Hepatocyte (in vitro differentiated cells): ENCODE measurements at places on chromosomes 16 and 17. TPM values are rescaled to one million over a fixed set of nuclear protein-coding genes. Genes with fewer than 3 reads are reported as not detected.

GRCh38 chr17:28969706-28970393 is 18.5 kb upstream of the PHF12 start:
- H3K4me3 ChIP-seq: no peak overlapping the region
- H3K36me3 ChIP-seq: no peaks in the 10 kb centered on the region
- H3K4me1 ChIP-seq: peaks cover 5% of the 10 kb centered on the region
- no peak overlapping the region for H3K27ac ChIP-seq
- DNase-seq: no peak
- H3K27me3 ChIP-seq: peaks cover 3% of the 10 kb centered on the region

- H3K4me1 ChIP-seq: peaks cover 89% of the 10 kb centered on the region
- no peaks in the 10 kb centered on the region for H3K27me3 ChIP-seq
- H3K36me3 ChIP-seq: no peaks in the 10 kb centered on the region
- no peak overlapping the region for H3K4me3 ChIP-seq
These were observed 300.6 kb downstream of the SEC14L1 start for GRCh38 chr17:77441130-77441920.

- DNase-seq: no peak
- H3K4me3 ChIP-seq: no peak overlapping the region
- H3K27ac ChIP-seq: no peak overlapping the region
- no peaks in the 10 kb centered on the region for H3K27me3 ChIP-seq
These were observed 15.0 kb upstream of the MT4 start for GRCh38 chr16:56549744-56550385.

DNA sequence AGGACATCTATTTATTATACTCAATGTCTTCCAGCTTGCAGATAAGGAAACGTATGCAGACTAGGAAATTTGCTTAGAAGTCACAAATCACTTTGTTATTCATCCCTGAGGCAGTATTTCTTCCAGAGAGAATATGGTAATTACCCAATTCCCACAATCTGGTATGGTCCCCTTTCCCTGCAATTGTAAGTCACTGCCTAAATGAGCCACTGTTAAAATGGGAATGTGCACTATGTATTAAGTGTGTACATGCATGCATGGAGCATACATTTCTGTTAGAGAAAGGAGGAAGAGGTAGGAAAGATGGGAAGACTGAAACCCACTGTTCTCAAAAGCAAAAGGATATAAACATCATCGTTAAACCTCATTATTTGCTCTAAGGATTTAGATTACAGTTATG is 10.0 kb downstream of the NUFIP2 start:
- H3K36me3 ChIP-seq: no peaks in the 10 kb centered on the region
- no peaks in the 10 kb centered on the region for H3K27me3 ChIP-seq
- DNase-seq: no peak

DNA sequence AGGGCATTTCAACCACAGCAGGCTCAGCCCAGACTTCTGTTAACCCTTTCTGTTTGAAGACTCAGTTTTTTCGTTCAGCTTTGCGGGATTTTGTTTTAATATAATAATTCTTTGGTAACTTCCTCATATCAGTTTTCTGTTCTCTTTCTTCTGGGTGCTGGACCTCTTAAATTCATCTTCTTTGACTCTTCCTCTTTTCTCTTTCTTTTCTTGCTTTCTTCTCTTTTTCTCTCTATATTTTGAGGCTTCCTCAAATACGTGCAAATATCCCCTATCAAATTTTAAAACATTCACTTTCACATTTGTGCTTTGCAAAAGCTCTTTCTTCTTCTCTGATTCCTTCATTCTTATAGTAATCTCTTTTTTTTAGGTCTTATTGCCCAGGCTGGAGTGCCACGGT is 136.3 kb downstream of the HS3ST3B1 start:
- no peak for DNase-seq
- no peak overlapping the region for H3K4me3 ChIP-seq
- no peaks in the 10 kb centered on the region for H3K36me3 ChIP-seq
- no peak overlapping the region for H3K27ac ChIP-seq
- H3K27me3 ChIP-seq: no peaks in the 10 kb centered on the region

DNA sequence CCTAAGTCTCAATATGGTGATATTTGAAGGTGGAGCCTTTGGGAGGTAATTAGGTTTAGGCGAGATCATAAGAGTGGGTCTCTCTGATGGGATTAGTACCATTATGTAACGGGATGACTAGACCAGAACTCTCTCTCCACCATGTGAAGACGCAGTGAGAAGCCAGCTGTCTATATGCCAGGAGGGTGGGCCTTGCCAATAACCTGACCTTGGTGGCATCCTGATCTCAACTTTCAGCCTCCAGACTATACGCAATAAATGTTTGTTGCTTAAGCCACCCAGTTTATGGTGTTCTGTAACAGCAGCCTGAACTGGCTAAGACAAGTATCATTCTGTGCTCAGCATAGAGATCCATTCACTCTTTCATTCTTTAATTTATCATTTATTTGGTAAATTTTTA is 167.2 kb upstream of the CDH11 start:
- no peak overlapping the region for H3K27ac ChIP-seq
- no peaks in the 10 kb centered on the region for H3K27me3 ChIP-seq
- DNase-seq: no peak

DNA sequence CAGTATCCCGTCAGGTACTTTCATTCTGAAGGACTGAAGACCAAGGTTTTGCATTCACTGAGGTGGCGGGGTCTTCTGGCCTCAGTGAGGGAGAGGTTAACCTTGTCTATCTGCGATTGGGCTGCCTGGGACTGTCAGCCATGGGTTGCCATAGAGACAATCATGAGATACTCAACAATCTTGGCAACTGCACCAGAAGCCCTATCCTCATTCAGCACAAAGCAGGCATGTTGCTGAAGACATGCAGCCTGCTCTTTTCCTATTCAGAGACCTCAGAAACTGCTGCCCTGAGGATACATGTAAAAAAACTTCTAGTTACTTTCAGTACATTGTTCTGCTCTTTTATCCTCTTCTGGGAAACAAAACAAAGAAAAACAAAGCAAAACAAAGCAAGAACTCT is 146.3 kb upstream of the PIRT start:
- DNase-seq: no peak
- H3K4me1 ChIP-seq: no peaks in the 10 kb centered on the region
- no peak overlapping the region for H3K4me3 ChIP-seq
- H3K36me3 ChIP-seq: no peaks in the 10 kb centered on the region
- H3K27me3 ChIP-seq: no peaks in the 10 kb centered on the region
- no peak overlapping the region for H3K27ac ChIP-seq

Gene TBKBP1
- 15.5 and 17.8 TPM in 2 replicates for total RNA-seq

GRCh38 chr16:89289428-89290395 is 72.2 kb downstream of the ZNF778 start:
- H3K4me3 ChIP-seq: no peak overlapping the region
- peak; percentile 81 for DNase-seq
- no peaks in the 10 kb centered on the region for H3K4me1 ChIP-seq
- no peak overlapping the region for H3K27ac ChIP-seq

- DNase-seq: no peak
- peaks cover 8% of the 10 kb centered on the region for H3K4me1 ChIP-seq
- no peaks in the 10 kb centered on the region for H3K27me3 ChIP-seq
- no peak overlapping the region for H3K4me3 ChIP-seq
These were observed 8.6 kb upstream of the SKAP1 start for GRCh38 chr17:48438516-48439061.

Gene SCARF1
- total RNA-seq: 0.93 and 1.2 TPM in 2 replicates

Gene HCRT
- total RNA-seq: not detected in 2 replicates

GRCh38 chr17:75153780-75154194 is 525 bp downstream of the JPT1 start:
- DNase-seq: peak; percentile 44
- H3K4me3 ChIP-seq: peak overlapping the region; percentile 57
- H3K27me3 ChIP-seq: no peaks in the 10 kb centered on the region
- H3K36me3 ChIP-seq: no peaks in the 10 kb centered on the region
- peaks cover 7% of the 10 kb centered on the region for H3K4me1 ChIP-seq
- H3K27ac ChIP-seq: peak overlapping the region; percentile 80

Gene ARHGAP23
- total RNA-seq: 7.3 and 16.0 TPM in 2 replicates

- DNase-seq: peak; percentile 96
- H3K4me1 ChIP-seq: peaks cover 71% of the 10 kb centered on the region
- no peak overlapping the region for H3K4me3 ChIP-seq
- H3K36me3 ChIP-seq: no peaks in the 10 kb centered on the region
- peak overlapping the region; percentile 92 for H3K27ac ChIP-seq
- H3K27me3 ChIP-seq: no peaks in the 10 kb centered on the region
These were observed 15.8 kb downstream of the SLC7A5 start for GRCh38 chr16:87853411-87854052.

DNA sequence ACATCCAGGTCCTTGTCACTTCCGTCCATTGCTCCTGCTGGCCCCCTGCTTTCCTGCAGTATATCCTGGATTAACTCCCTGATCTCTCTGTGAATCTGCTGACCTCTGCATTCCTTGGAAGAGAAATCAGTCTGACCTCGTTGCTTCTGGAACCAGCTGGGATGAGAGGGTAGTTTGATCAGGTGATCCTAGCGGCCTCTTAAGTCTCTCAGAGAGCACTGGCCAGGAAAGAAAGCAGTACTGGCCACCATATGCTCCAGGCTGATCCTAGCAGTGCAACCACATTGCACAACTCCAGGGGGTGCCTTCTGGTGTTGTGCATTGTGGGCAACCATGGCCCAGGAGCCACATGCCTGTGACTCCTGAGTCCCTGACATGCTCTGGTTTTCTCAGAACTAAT is 79.2 kb downstream of the ARHGAP23 start:
- peaks cover 14% of the 10 kb centered on the region for H3K27me3 ChIP-seq
- DNase-seq: no peak
- H3K27ac ChIP-seq: no peak overlapping the region
- peaks cover 18% of the 10 kb centered on the region for H3K4me1 ChIP-seq
- no peaks in the 10 kb centered on the region for H3K36me3 ChIP-seq

- H3K4me1 ChIP-seq: no peaks in the 10 kb centered on the region
- H3K27ac ChIP-seq: no peak overlapping the region
- no peak for DNase-seq
- H3K36me3 ChIP-seq: no peaks in the 10 kb centered on the region
- H3K4me3 ChIP-seq: no peak overlapping the region
These were observed 27.8 kb downstream of the TMEM204 start for GRCh38 chr16:1561266-1561665.

DNA sequence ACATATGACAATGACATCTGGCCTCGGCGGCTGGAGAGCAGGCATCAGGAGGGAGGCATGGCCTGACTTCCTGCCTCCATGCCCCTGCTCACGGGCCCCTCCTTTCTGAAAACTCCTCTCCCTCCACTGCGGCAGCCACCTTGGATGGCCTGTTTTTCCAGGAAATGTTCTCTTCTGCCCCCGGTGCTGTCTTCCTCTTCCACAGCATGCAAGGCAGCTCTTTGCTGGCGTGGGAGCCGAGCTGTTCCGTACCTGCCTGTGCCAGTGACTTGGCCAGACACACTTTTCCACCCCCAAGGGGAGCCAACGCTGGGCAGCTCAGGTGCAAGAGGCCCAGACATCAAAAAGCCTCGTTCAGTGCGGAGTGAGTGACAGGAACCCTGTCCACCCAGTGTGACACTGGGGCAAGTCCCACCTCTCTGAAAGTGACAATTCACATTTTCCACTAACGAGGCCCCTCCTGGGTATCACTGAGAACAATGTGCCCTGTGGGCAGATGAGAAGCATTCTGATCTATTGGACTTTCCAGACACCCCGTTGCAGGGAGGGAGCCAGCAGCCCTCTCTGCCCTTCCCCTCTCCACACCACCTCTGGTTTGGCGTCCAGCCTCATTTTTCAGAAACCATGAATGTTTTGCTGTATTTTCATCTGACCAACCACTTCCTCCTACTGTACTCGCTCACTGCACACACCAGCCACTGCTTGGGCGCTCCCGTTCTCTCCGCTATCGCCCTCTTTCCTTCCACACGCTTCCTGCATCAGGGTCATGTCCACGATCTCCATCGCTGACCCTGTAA is 31.2 kb downstream of the NSMCE1 start:
- peaks cover 4% of the 10 kb centered on the region for H3K4me1 ChIP-seq
- DNase-seq: peak; percentile 8
- no peaks in the 10 kb centered on the region for H3K36me3 ChIP-seq
- H3K4me3 ChIP-seq: no peak overlapping the region

- H3K4me1 ChIP-seq: no peaks in the 10 kb centered on the region
- H3K27ac ChIP-seq: no peak overlapping the region
- H3K27me3 ChIP-seq: no peaks in the 10 kb centered on the region
These were observed 49.0 kb downstream of the SOX9 start for GRCh38 chr17:72169823-72170222.

- H3K27me3 ChIP-seq: no peaks in the 10 kb centered on the region
- peaks cover 62% of the 10 kb centered on the region for H3K4me1 ChIP-seq
- no peaks in the 10 kb centered on the region for H3K36me3 ChIP-seq
- peak; percentile 78 for DNase-seq
- H3K27ac ChIP-seq: peak overlapping the region; percentile 82
These were observed 76.3 kb downstream of the KSR1 start for GRCh38 chr17:27532269-27533263.

- DNase-seq: no peak
- H3K4me1 ChIP-seq: no peaks in the 10 kb centered on the region
- H3K27ac ChIP-seq: no peak overlapping the region
- peaks cover 21% of the 10 kb centered on the region for H3K36me3 ChIP-seq
- H3K4me3 ChIP-seq: no peak overlapping the region
These were observed 20.3 kb downstream of the KPNB1 start for GRCh38 chr17:47670064-47670463.

Gene MPHOSPH6
- total RNA-seq: 38.4 and 47.1 TPM in 2 replicates

DNA sequence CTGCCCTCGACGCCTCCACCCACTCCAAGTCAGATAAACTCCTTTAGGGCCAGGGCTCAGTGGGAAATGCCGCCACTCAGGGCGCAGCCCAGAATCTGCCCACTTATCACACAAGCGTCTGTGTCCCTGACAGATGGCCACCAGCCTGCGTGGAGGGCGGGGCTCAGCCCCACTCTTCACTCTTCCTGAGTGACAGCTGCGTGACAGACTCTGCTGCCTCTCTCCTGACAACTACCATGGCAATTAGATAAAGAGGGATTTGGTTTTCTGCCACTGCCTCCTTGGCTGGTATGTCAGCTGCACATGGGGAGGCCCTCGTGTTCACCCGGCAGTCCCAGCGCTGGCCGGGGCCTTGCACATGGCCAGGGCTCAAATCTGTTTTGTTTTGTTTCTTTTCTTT is 96.2 kb downstream of the RTN4RL1 start:
- H3K36me3 ChIP-seq: no peaks in the 10 kb centered on the region
- no peak overlapping the region for H3K4me3 ChIP-seq
- no peak for DNase-seq
- H3K27me3 ChIP-seq: no peaks in the 10 kb centered on the region

GRCh38 chr16:65044873-65045272 is 77.0 kb downstream of the CDH11 start:
- no peak for DNase-seq
- H3K27ac ChIP-seq: no peak overlapping the region
- no peaks in the 10 kb centered on the region for H3K36me3 ChIP-seq
- H3K4me1 ChIP-seq: no peaks in the 10 kb centered on the region
- H3K4me3 ChIP-seq: no peak overlapping the region
